Panc1 (cell line): ENCODE measurements at places on chromosomes 1 and 21.
A peak's percentile ranks its signal among the peaks of the same experiment; 100 is the strongest.

DNA sequence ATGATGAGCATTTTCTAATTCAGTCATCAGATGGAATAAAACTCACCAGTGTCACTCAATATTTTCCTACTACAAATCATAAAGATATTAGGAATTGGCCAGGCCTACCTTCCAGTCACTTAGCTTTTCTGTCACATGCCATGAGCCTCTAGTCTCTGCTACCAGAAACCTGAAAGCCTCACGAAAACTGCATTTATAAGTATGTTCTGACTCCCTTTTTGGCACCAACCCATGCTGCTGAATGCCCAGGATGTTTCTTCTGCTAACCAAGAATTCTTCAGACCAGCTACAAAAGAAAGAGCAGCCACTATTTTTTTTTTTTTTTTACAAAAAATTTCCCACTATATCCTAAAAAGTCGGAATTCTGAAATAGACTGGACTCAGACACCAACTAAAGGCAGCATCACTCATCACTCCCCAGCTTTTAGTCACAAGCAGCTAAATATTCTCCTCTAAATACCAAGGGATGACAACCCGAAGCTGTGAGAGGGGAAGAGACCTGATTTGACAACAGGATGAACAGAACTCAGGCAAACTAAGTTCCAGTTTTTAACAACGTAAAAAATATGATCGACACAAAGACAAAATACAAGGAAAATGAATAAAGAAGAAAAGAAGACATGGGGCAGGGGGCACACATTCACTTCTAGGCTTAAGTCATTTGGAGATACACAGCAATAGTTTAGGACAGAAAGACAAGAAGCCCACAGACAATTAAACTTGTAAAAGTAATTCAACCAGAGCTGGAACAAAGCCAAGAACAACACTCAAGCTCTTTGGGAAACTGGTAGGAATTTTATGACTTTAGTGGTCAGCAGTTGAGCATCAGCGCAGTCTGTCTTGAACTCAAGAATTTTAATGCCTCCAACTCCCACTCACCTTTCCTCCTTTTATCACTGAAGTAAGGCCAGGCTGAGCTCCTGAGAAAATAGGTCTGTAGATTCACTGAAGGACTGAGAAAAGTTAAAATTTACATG, 1.7 kb downstream of the DCAF8 start:
- peak overlapping the region; percentile 84 for H3K4me3 ChIP-seq
- no peaks in the 10 kb centered on the region; the same call in none of the 2 replicates for H3K36me3 ChIP-seq
- no peak for DNase-seq
- peak overlapping the region; percentile 98 for H3K27ac ChIP-seq

DNA sequence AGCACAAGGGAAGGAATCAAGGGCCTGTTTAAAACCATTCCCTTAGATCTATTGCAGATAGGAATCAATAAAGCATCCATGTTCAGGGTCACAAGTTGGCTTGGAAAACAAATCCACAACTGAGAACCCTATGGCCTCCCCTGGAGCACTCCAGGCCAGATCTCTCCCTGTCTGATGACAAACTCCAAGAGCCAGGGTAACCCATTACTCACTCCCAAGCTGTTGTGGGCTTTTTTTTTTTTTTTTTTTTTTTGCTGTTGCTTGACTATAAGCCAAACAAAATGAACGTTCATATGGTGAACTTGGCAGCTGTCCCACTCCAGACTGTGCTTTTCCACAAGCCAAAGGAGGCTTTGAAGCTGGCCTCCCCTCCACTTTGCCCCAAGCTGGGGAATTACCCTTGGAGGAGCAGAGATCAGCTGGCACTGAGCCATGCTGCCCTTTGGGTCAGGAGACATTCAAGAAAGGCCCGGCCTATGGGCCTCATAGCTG, 35.7 kb upstream of the VAV3 start:
- no peaks in the 10 kb centered on the region for H3K4me1 ChIP-seq
- no peaks in the 10 kb centered on the region for H3K27me3 ChIP-seq
- no peak overlapping the region for H3K27ac ChIP-seq
- no peaks in the 10 kb centered on the region for H3K36me3 ChIP-seq
- H3K4me3 ChIP-seq: no peak overlapping the region

- H3K27ac ChIP-seq: no peak overlapping the region; the same call in 1 of the 2 replicates
- DNase-seq: no peak
- no peak overlapping the region for H3K4me3 ChIP-seq
Measured at GRCh38 chr1:23473037-23473800, 10.8 kb downstream of the ASAP3 start.

- no peaks in the 10 kb centered on the region for H3K36me3 ChIP-seq
- no peak overlapping the region for H3K4me3 ChIP-seq
- no peaks in the 10 kb centered on the region for H3K27me3 ChIP-seq
Measured at GRCh38 chr1:83912876-83913275, 86.1 kb downstream of the TTLL7 start.

DNA sequence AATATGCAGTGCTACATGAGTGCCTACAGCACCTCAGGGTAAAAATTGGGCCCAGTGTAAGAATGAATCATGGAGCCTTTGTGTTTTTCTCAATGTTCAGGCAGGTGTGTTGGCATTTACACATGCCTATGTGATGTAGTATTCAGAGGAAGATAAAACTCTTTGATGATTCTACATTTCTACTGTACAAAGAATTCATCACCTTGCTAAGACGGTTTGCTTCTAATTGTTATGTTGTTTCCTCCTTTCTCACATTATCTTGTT, 867.3 kb downstream of the TTLL7 start:
- no peak overlapping the region for H3K4me3 ChIP-seq
- no peak for DNase-seq
- H3K4me1 ChIP-seq: no peaks in the 10 kb centered on the region
- H3K27ac ChIP-seq: no peak overlapping the region
- H3K27me3 ChIP-seq: no peaks in the 10 kb centered on the region
- H3K36me3 ChIP-seq: no peaks in the 10 kb centered on the region
